ENCODE measurements at places on chromosomes 1 and 21.

DNA sequence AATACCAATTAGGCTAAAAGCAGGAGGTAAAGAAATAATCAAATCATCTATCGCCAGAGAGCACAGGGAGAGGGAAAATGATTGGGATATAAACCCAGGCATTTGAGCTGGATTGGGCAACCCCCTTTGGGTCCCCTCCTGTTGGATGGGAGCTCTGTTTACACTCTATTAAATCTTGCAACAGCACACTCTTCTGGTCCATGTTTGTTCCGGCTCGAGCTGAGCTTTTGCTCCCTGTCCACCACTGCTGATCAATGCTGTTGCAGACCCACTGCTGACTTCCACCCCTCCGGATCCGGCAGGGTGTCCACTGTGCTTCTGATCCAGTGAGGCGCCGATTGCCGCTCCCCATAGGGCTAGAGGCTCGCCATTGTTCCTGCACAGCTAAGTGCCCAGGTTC, 493.8 kb downstream of the MATN1 start:
- H3K4me3 ChIP-seq = no peak overlapping the region
- no peaks in the 10 kb centered on the region for H3K27me3 ChIP-seq
- peaks cover 10% of the 10 kb centered on the region for H3K4me1 ChIP-seq

DNA sequence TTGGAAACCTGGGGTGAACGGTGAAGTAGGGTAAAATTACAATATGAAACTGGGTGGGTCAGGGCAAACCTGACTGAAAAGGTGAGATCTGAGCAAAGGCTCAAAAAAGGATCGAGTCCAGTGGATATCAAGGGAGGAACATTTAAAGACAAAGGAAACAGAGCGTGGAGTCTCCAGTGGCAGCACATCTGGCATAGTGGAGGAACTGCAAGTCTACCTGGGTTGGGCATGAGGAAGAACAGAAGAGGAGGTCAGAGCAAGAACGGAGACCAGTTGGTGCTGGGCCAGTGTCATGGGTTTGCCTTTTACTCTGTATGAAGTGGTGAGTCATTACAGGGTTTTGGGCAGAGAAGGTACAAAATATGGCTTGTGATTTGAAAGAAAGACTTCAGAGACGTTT, 163.7 kb downstream of the NTPCR start:
- DNase-seq = peak; percentile 65
- H3K4me1 ChIP-seq = peaks cover 10% of the 10 kb centered on the region
- H3K27me3 ChIP-seq = no peaks in the 10 kb centered on the region
- H3K36me3 ChIP-seq = no peaks in the 10 kb centered on the region
- H3K4me3 ChIP-seq = no peak overlapping the region
- H3K27ac ChIP-seq = no peak overlapping the region

DNA sequence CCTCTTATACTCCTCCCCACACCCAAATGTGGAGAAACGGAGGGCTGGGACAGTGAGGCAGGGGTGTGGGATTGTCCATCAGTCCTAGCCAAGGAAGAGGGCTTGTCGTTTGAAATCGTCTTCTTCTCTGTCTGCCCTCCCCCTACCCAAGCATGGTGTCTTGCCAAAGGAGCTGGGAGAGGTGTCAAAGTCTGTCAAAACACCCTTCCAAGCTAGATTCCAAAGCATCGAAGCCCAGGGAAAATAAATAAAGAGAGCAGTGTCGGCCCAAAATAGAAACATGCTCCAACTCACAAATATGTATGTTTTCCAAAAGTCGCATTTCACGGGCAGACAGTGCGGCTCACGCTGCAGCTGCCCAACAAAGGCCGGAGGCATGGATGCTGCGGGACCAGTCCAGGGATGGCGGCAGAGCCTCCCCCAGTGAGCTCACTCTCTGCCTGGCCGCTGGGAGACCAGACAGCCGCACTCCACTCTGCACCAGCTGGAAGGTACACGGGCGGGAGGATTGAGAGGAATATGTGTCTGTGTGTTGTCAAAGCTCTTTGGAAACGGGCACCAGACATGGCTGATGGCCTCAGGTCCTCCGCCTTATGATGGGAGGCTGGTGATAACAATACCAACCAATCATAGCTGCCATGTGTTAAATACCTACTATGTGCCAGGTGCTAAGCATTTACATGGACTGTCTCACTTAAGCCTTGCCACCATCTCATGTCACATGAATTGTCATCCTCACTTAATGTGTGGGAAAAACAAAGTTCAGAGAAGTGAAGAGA, 3.9 kb downstream of the DISP3 start:
- H3K27me3 ChIP-seq = peaks cover 14% of the 10 kb centered on the region
- no peak for DNase-seq
- no peak overlapping the region for H3K4me3 ChIP-seq
- H3K27ac ChIP-seq = no peak overlapping the region
- H3K36me3 ChIP-seq = no peaks in the 10 kb centered on the region

GRCh38 chr1:205616563-205617293, 15.1 kb downstream of the ELK4 start:
- H3K36me3 ChIP-seq = peaks cover 43% of the 10 kb centered on the region
- no peak overlapping the region for H3K4me3 ChIP-seq
- no peak overlapping the region for H3K27ac ChIP-seq
- H3K4me1 ChIP-seq = no peaks in the 10 kb centered on the region
- no peaks in the 10 kb centered on the region for H3K27me3 ChIP-seq

DNA sequence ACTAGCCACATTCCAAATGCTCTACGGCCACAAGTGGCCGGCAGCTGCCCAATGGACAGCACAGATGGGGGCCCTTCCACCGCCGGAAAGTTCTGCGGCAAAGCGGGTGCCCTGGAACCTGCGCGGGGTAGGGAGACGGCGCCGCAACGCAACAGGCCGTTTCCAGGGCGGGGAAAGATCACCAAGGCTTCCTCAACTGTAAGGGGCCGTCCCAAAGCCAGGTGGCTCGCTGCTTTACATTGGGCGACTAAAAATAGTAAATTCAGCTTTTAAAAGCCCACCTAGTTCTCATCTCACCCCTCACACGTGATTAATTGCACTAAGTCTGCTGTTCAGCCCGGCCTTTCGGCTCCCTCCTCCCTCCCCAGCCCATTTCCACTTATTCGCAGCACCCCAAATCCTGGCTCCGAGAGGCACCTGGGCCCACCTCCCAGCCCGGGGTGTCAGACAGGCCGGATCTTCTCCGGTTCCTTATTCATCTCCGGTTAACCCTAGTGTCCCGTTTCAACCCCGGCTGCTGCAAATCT, 643 bp downstream of the CFAP298 start:
- H3K36me3 ChIP-seq = peaks cover 3% of the 10 kb centered on the region
- peak overlapping the region; percentile 69 for H3K4me3 ChIP-seq
- peak; percentile 32 for DNase-seq
- peak overlapping the region; percentile 94 for H3K27ac ChIP-seq

DNA sequence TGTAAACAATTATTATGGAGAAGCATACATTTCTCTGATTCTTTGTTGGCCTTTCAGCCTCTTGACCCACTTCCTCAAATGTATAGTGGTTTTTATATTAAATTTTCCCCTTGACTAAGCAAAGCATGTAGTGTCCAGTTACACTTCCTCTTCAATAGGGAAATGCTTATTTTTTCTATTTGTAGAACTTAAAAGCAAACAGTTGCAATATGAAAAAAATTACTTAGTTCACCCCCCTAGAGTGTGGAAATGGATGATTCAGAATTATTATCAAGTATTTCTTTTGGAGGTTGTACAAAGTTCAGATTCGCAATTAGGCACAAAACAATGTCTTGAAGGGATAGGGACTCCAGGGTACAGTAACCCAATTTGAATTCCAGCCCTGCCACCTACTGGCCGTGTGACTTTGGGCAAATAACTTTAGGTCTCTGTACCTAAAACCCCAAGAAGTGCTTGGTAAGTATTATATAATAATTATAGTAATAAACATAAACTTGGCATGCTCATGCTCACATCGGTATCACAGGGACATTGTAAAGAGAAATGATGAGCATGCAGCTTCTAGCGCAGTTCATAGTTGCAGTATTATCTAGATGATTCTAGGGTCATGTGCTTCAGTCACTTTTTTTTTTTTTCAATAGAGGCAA, 28.6 kb upstream of the IFNGR2 start:
- no peak overlapping the region for H3K27ac ChIP-seq
- H3K27me3 ChIP-seq = peaks cover 8% of the 10 kb centered on the region
- H3K4me3 ChIP-seq = no peak overlapping the region
- H3K4me1 ChIP-seq = no peaks in the 10 kb centered on the region
- no peaks in the 10 kb centered on the region for H3K36me3 ChIP-seq

DNA sequence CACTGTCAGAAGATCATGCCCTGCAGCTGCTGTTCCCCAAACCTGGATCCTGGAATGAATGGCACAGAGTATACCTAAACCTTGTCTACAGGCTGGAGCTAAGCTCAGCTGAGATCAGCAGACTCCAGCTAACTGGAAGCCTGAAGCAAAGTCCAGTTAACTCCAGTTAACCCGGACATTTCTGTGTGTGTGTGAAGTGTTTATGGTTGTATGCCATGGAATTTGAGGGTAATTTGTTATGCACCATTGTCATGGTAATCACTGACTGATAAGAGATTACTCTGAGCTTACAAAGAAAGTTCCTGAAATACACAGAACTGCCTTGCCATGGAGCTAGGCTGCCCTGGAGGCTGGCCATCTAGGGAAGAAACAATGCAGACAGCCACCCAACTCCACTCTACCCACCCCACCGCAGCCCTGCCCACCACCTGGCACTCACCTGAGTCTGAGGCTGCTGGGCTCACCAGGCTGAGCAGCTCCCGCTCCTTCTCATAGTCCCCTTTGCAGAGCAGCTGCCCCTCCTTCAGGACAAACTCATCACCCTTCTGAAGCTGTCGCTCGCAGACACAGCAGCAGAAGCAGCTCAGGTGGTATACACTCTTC, 107.4 kb downstream of the LMX1A start:
- H3K4me3 ChIP-seq = no peak overlapping the region
- peaks cover 28% of the 10 kb centered on the region for H3K27me3 ChIP-seq
- no peaks in the 10 kb centered on the region for H3K4me1 ChIP-seq
- H3K36me3 ChIP-seq = no peaks in the 10 kb centered on the region

DNA sequence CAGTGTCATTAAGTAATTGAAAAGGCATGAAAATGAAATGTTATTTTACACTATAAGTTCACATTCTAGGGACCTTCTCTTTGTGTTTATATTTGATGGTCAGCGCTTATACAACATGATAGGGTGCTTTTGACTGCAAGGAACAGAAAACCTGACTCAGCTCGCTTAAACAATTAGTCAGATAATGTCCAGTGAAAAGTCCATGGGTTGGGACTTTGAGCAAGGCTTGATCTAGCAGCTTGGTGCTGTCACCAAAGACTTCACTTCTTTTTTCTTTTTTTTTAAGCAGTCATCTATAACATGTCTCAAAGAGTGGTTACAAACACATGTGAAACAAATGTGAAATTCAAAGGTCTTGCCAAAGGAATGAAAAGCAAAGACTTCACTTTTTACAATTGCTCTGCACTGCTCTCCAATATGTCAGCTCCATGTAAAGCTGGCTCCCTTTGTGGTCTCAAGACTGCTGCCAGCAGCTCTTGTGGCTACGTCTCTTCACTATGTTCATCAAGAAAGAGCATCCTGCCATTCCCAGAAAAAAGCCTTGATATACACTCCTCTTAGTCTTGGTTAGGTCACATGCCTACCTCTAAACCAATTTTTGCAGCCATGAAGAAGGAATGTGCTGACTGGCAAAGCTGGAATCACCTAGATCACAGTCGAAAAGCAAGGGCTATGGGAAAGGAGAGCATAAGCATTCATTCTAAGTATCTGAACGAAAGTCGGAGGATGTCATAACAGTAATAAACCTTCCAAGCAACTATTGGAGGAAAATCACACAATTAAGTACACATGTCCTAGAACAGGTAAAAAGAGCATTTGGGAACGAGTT, 15.2 kb downstream of the F3 start:
- no peak overlapping the region for H3K4me3 ChIP-seq
- H3K36me3 ChIP-seq = no peaks in the 10 kb centered on the region
- H3K4me1 ChIP-seq = no peaks in the 10 kb centered on the region
- H3K27ac ChIP-seq = no peak overlapping the region

DNA sequence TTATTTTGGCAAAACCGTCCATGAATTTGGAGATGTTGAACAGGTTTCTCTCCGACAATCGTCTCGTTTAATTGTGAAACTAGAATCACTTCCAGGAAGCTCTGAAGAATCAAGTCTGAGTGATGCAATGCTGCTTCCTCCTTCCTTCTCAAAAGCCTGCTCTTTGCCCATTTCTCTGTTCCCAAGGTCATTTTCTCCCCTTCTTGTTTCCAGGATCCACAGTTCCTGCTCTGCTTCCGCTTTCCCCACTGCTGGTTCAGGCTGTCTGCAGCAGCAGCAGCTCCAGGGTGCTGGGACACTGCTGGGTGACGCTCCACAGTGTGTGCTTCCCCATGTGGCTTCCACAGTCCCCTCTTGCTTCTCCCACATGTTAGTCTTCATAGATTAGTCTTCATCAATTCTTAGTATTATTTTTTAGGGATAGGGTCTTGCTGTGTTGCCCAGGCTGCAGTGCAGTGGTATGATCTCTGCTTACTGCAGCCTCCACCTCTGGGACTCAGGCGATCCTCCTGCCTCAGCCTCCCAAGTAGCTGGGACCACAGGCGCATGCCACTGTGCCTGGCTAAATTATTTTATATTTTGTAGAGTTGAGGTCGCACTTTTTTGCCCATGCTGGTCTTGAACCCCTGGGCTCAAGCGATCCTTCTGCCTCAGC, 156.2 kb downstream of the DYRK1A start:
- H3K27me3 ChIP-seq = no peaks in the 10 kb centered on the region
- no peak for DNase-seq
- H3K27ac ChIP-seq = no peak overlapping the region
- no peak overlapping the region for H3K4me3 ChIP-seq
- H3K4me1 ChIP-seq = no peaks in the 10 kb centered on the region

DNA sequence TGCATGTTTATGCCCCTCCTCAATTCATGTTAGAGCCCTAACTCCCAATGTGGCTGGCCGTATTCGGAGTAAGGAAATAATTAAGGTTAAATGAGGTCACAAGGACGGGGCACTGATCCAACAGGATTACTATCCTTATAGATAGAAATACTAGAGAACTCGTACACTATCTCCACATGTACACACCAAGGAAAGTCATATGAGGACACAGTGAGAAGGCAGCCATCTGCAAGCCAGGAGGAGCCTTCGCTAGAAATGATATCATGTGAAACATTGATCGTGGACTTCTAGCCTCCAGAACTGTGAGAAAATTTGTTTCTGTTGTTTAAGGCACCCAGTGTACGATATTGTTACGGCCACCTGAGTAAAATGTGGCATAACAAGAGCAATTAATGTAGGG, 79.7 kb downstream of the FAF1 start:
- DNase-seq = peak; percentile 5
- no peaks in the 10 kb centered on the region for H3K4me1 ChIP-seq
- H3K27me3 ChIP-seq = no peaks in the 10 kb centered on the region
- no peaks in the 10 kb centered on the region for H3K36me3 ChIP-seq

DNA sequence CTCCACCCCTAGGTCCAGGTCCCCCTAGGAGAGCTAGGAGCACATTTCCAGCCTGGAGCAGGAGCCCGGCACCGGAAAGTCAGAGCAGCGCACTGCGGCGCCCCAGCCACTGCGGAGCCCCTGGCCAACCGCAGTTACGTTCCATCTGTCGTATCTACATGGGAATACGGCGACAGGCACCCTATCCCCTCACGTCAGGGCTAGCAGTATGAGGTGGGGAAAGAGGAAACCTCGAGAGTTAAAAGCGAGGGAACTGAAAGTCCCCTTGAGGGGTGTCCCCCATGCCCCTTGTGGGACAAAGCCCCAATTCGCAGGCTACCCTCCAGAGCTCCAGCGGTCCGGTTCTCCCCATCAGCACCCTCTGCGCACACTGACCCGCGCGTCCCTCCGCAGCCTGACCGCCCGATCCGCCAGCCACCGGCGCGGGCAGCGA, 995 bp downstream of the COLGALT2 start:
- peaks cover 16% of the 10 kb centered on the region for H3K27me3 ChIP-seq
- peak overlapping the region; percentile 60 for H3K4me3 ChIP-seq
- H3K27ac ChIP-seq = peak overlapping the region; percentile 48
- H3K4me1 ChIP-seq = peaks cover 7% of the 10 kb centered on the region
- peak; percentile 75 for DNase-seq
